Posterior cingulate gyrus (tissue), 11 donors: ENCODE measurements at places on chromosomes 3 and 15.

GRCh38 chr3:128328546-128329458, 137.9 kb downstream of the DNAJB8 start:
- no peak for DNase-seq

DNA sequence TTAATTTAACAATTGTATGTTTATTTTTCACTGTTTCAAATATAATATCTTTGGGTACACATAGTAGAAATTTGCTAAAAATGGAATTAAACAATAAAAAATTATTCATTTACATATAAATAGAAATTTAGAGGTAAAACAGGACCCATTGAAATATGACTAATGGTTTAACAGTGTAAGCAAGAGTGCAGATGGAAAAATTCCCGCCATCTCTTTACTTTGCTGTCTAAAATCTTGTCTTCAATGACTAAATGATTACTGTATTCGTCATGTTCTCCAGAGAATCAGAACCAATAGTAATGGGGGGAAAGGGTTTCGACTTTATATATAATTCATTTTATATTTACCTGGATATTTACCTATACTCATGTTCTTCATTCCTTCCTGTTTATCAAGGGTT, 163.1 kb downstream of the IL1RAP start:
- DNase-seq = no peak

GRCh38 chr15:77538027-77538451, 94.7 kb downstream of the LINGO1 start:
- peak; percentile 61 for DNase-seq

DNA sequence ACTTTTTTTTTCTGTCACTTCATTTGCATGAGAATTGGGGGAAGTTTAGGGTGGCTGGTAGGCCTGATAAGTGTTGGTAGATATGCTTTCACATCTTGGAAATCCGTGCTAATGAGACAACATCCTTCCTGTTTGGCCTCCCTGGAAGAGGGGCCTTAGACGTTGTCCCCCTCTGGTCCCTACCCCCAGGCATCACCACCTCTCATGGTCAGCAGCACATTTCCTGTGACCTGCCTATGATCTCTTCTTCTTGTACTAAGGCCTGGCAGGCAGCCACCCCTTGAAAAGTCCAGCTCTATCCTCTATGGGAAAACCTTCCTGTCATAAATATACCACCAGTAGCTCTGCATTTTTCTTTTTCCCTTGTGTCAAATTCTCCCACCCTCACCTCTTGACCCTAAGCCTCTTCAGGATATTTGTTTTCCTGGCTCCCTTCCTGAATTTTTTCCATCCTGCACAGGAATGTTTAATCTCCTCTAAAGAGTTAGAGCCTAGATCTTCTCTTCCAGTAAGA, 107.8 kb downstream of the SNRK start:
- DNase-seq = no peak

GRCh38 chr3:170180079-170180907, 1.2 kb downstream of the PHC3 start:
- no peak for DNase-seq

GRCh38 chr15:42150219-42150970, 6.0 kb downstream of the PLA2G4F start:
- DNase-seq = no peak

- DNase-seq = no peak
These were observed 389.0 kb upstream of the C2CD4B start for GRCh38 chr15:62553911-62554563.

GRCh38 chr3:177338697-177339219, 141.5 kb upstream of the TBL1XR1 start:
- no peak for DNase-seq

- no peak for DNase-seq
These were observed 30.9 kb downstream of the MGLL start for GRCh38 chr3:127791221-127791913.

- DNase-seq = no peak
These were observed 24.1 kb upstream of the ARPIN start for GRCh38 chr15:89936786-89937265.

GRCh38 chr3:140731440-140732119, 53.7 kb downstream of the TRIM42 start:
- DNase-seq = no peak
